ENCODE measurements at places on chromosomes 5 and 9.

DNA sequence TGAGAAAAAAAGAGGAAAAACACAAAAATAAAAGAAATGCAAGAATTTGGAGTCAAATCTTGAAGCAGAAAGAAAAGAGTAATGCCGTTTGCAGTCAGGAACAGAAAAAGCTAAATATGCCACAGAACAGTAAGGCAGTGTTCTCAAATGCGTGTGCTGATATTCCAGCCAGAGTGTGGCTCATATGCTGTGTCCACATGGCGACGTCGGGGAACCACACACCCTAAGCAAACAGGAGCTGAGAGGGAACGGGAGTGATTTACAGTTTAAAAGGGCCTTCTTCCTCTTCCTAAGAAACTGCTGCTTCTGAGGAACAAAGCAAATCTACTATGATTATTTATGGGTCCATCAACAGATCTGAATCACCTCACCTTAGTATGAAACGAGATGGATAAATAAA is 42.7 kb downstream of the DDX31 start:
- no peak for DNase-seq

GRCh38 chr9:5592231-5592630 is 36.7 kb upstream of the RIC1 start:
- no peak for DNase-seq

- no peak for DNase-seq
Observed at GRCh38 chr9:74304598-74304997, 192.5 kb upstream of the RORB start.

GRCh38 chr5:172170251-172170701 is 17.7 kb downstream of the STK10 start:
- no peak for DNase-seq

DNA sequence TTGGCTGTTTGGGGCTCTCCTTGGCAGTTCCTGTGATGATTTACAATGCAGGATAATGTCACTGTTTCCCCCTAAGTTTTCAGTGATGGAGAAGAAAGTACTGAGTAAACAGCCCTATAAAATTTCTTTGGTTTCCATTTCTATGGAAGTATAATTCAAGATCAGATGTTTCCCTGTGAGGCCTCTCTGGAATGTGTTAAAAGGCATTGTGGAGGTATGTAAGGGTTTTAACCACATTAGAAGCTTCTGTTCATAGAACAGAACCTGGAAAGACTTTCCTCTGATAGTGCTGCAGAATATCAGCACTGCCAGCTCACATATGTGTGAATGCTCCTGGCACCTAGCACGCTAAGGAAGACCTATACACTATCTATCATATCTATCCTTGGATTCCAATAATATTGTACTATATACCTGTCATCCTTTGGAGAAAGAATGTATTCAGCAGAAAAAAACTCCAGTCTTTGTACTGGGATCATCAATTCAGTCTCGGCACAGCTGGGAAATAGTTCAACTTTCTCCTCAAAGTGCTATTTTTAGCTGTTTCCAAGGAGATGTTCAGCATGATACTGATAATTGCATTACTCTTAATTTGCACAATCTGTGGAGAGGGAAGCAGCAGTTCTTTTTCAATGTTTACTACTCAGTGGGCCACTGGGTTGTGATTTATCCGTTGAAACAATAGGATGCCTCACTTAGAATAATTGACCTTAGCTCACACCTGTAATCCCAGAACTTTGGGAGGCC is 21.9 kb downstream of the TTC1 start:
- peak; percentile 64 for DNase-seq

- DNase-seq, result no peak
Observed at GRCh38 chr5:169393907-169394306, 93.0 kb upstream of the SLIT3 start.

GRCh38 chr9:135787776-135788575 is 86.0 kb downstream of the KCNT1 start:
- DNase-seq, result no peak

DNA sequence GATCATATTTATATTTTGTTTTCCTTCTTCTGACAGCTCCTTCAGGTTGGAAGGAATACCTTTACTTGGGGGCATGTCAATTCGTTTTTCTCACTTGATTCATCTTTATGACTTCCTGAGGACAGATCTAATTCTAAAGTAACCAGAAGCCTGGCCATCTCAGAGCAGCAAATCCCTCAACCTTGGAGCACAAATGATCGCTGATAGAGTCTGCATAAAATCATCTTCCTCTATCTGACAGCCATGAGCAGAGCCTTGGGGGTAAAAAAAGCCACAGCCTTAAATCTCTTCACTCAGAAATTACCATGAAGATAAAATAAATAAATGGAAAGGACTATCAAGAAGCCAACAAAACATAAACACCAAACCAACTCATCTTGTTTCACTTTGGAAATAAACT is 325.8 kb downstream of the PRR16 start:
- DNase-seq, result no peak

DNA sequence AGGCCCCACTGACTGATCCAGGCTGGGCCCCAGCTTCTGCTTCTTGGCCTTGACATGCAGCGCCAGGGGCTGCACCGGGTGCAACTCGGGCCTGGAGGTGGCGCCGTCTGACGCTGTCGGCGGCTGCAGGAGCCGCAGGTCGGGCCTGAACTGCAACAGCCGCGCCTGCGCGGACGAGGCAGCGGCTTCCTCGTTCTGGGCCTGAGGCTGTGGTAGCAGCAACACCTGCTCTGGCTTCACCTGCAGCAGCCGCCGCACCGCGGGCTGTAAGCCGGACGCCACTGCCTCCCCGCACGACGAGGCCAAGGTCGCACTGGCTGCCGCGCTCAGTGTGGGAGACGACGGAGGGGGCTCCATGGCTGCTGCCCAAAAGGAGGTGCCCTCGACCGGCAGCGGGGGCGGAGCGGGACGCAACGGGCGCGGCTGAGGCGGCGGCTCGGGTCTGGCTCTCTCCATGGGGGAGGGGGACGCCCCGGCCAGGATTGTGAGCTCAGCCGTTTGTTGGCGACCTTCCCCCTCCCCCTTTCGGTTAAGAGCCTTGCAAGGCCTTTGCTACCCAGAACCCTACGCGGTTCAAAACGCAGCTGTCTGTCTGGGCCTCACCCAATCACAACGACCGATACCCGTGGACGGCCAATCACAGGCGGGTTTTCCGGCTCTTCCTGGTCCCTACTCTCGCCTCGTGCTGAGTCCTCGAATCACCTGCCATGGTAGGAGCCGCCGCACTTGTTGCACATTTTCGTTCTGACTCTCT is 438 bp downstream of the SOX30 start:
- DNase-seq, result no peak

DNA sequence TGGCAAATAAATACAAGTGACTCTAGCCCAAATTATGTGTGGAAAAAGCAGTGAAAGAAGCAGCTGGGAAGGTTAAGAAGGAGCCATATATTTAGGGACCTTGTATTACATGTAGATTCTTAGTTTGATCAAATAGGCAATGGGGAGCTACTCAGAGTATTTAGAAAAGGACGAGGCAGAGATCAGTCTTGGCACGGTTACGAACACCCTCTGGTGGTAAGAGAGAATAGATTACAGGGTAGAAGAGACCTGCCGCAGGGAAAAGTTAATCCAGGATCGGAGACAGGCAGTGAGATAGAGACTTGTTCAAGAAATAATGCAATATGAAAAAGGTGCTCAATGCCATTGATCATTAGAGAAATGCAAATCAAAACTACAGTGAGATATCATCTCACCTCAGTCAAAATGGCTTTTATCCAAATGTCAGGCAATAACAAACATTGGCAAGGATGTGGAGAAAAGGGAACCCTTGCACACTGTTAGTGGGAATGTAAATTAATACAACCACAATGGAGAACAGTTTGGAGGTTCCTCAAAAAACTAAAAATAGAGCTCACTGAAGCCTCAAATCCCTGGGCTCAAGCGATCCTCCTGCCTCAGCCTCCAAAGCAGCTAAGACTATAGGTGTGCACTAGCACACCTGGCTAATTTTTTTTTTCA is 12.0 kb downstream of the INIP start:
- DNase-seq, result peak; percentile 59

GRCh38 chr5:137221943-137222342 is 277.2 kb downstream of the SPOCK1 start:
- DNase-seq, result no peak

GRCh38 chr9:81637276-81637675 is 52.1 kb downstream of the TLE1 start:
- no peak for DNase-seq

DNA sequence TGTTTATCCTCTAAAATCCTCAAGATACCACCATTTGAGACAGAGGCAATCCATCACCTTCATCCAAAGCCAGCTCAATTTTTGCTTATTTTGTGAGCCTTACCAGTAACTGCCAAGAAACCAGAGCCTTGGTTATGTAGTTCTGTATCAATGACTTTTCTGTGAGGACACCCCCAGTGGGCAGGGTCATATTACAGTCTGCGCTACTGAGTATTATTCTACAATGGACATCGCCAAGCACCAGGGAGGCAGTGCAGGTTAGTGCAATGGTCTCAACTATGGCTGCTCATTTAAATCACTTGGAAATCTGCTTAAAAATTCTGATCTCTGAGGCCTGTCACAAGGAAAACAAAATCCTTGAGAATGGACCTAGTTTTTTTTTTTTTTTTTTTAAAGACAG is 90.5 kb upstream of the NIPAL4 start:
- no peak for DNase-seq

- DNase-seq, result no peak
Observed at GRCh38 chr9:87499424-87500017, 1.9 kb downstream of the DAPK1 start.

- no peak for DNase-seq
Observed at GRCh38 chr9:118330191-118330986, 626.2 kb downstream of the TLR4 start.

DNA sequence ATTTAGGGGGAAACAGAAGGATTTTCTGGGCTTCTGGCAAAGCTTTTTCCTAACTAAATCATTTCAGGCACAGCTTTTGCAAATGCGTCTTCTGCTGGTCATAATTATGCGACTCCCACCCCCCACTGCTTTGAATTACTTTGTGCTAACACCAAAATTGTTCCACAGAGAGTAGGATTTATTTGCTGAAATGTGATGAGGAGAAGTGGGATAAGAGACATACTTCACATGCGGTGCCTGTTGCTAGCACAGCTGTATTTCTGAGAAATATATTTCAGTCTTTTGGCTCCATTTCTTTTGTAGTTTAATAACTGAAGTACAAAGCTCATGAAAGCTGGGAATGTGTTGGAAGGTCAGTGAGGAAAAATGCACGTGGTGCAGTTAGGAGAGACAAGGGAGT is 83.2 kb upstream of the TAS2R1 start:
- DNase-seq, result no peak

GRCh38 chr9:93100276-93100636 is 4.2 kb downstream of the CARD19 start:
- DNase-seq, result no peak

DNA sequence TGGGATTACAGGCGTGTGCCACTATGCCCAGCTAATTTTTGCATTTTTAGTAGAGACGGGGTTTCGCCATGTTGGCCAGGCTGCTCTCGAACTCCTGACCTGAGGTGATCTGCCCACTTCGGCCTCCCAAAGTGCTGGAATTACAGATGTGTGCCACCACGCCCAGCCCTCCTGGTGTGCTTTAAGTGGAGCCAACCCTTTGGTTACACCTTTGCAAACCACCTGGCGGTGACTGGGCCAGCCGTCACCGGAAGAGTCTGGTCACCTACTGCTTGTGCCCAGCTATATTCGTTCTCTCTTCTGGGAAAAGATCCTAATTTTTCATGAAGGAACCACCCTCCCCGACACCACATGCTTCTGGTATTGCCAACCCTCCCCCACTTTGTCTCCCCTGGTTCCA is 35.9 kb downstream of the COL23A1 start:
- DNase-seq, result no peak

DNA sequence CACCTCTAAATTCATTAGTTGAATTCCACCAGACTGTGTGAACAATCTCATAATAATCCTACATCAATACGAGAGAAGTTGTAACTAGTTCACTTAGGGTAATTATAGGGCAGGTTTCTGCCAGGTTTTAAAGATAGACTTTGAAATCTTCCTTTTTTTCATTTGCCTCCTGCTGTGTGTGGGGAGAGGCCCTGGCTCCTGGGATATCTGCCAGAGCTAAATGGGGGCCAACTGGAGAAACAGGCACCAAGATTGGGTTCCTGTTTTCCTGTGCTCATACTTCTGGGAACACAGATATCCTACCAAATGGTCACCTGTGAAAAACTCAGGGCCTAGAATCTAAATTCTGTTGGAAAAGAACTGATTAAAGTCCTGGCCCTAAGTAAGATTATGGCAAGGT is 42.3 kb downstream of the SH3RF2 start:
- DNase-seq, result no peak

DNA sequence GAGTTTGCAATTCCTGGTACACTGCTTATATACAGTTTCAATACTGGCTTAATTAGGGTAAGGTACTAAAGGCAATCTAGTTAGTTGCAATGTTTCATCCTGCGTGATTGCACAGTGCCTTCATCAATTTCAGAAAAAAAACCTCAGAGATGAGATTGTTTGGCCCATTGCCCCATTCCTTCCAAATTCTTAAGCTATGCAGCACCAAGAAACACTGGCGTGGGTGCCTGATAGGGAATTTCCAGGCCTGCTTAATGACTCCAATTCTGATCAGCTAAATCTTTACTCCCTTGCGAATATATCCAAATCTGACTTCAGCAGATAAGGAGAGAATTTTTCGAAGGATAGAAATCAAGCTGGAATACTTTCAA is 35.9 kb upstream of the GAS1 start:
- DNase-seq, result no peak

DNA sequence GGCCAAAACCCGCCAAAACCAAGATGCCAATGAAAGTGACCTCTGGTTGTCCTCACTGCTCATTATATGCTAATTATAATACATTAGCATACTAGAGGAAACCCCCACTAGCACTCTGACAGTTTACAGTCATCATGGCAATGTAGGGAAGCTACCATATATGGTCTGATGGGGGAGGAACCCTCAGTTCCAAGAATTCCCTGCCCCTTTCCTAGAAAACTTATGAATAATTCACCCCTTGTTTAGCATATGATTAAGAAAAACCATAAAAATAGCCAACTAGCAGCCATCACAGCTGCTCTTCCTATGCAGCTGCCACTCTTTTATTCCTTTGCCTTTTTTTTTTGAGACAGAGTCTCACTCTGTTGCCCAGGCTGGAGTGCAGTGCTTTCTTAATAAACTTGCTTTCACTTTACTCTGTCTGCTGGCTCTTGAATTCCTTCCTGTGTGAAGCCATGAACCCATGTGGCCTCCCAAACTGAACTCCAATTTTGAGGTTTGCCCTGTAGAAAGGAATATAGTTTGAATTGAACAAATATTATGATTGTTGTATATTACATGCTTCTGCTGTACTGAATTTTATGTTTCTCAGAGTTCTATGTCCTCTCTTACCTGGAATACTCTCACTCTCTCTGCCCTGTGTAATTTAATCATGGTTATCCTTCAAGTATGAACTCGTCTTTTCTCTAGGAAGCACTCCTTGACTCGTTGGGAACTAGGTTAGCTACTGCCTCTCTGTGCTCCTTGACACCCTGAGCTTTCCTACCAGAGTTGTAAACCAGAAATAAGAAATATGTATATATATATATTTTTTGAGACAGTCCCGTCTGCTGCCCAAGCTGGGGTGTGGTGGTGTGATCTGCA is 59.8 kb downstream of the KIAA1958 start:
- DNase-seq, result peak; percentile 23

DNA sequence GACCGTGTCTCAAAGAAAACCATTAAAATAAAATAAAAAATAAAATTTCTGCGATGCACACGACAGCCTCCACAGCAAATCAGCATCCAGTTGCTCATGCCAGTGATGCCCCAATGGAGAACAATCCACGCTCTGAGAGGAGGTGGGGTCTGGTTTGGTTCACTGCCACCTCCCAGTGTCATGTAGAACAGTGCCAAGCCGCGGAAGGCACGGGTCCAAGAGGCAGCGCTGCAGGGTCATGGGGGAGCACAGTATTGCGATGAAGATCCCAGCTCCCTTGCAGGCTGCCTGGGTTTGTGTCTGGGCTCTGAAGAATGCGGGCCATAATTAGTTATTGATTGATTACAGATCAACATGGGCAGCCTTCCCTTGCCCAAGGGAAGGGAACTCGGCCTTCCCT is 6.1 kb upstream of the CACFD1 start:
- DNase-seq, result no peak
